Right ventricle myocardium superior (tissue), 1 donor: ENCODE measurements at places on chromosomes 16 and 17.

- DNase-seq, result peak; percentile 64
These were observed 44.0 kb downstream of the PLCG2 start for GRCh38 chr16:81823111-81823510.

- no peak for DNase-seq
These were observed 19.7 kb upstream of the SLC25A19 start for GRCh38 chr17:75308732-75309629.

GRCh38 chr16:57643147-57643874 is 14.9 kb downstream of the ADGRG1 start:
- DNase-seq, result no peak

- no peak for DNase-seq
These were observed 11.7 kb downstream of the SMPD3 start for GRCh38 chr16:68436581-68436980.
